ENCODE measurements at places on chromosomes 13 and 19. TPM values are rescaled to one million over a fixed set of nuclear protein-coding genes. Genes with fewer than 3 reads are reported as not detected.

SIGLEC12 gene
- total RNA-seq: 1.1 TPM

FXYD5 gene
- total RNA-seq: 319 TPM

ZNF613 gene
- total RNA-seq: 3.5 TPM

ZNF83 gene
- total RNA-seq: 28.8 TPM

OR4F17 gene
- under 0.01 TPM for total RNA-seq

DZIP1 gene
- 0.27 TPM for total RNA-seq

ZNF91 gene
- total RNA-seq: 21.8 TPM

DNA sequence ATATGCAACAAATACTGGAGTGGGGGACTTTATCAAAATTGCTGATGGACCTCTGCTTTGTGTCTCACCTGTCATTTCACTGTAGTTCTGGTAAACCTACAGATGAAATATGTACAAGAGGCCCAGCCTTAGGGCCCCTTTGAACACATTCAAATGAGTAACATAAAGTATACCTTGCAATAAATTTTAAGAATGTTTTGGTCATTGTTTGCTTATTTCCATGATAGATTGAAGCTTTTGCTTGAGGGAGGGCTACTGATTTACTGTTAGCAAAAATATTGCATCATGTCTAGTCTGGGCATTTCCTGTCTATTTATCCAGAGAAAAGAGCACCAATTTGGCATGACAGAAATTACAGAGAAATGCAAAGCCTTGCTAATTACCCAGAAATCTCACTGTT is 705.5 kb upstream of the PCDH9 start:
- no peak for DNase-seq

- no peak for DNase-seq
Observed at GRCh38 chr19:38145623-38146022, 78.4 kb downstream of the DPF1 start.

GRCh38 chr19:10007371-10008183 is 2.7 kb downstream of the COL5A3 start:
- no peak for DNase-seq

DNA sequence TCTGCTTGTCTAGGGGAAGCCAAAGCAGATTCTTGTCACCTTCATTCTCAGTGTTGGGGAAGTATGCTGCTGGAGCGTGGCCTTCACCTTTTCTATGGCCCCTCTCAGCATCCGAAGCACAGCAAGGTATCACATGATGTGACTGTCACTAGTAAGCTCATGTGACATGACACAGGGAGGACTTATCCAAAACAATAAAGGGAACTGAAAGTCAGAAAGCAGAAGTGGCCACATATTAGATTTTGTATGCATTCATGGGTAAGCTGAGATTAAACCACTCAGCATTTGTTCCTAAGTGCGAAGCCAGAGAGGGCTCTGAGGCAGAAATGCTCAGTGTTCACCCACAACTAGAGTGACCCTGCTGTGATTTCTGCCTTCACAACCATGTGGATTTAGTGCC is 72.8 kb upstream of the PCDH8 start:
- no peak for DNase-seq

- no peak for DNase-seq
Observed at GRCh38 chr13:82772816-82773215, 1109.5 kb downstream of the SLITRK1 start.

- no peak for DNase-seq
Observed at GRCh38 chr19:1116726-1117581, 13.2 kb downstream of the GPX4 start.

- no peak for DNase-seq
Observed at GRCh38 chr19:45331411-45331810, 8.7 kb upstream of the CKM start.

DNA sequence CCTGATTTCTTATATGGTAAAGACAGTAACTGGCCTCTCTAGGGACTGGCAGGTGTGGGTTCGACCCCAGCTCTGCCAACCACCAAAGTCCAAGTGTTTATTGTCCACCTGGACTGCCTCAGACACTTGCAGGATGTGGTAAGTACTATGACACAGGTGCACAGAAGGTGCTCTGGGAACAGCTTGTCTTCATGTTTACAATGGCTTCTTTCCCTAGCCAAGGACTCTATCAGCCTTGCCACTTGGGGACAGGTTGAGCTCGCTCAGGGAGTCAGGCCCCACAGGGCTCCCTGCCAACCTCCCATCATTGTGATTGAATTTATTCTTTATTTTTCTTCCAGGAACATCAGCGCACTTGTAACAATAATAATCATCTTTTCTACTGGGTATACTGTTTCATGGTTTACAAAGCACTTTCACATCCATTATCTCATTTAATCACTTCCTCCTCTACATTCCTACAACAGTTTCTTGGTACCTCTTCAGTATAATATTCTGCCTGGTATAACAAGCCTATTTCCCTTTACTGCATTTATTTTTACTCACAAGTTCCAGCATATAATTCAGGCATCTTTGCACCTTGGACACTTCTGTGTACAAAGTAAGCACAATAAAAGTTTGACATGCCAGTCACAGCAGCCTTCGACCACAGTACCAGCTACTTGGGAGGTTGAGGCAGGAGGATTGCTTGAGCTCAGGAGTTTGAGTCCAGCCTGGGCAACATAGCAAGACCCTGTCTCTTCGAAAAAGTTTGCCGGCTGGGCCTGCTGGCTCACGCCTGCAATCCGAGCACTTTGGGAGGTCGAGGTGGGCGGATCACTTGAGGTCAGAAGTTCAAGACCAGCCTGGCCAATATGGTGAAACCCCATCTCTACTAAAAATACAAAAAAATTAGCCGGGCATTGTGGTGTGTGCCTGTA is 24.2 kb upstream of the GATAD2A start:
- no peak for DNase-seq

DNA sequence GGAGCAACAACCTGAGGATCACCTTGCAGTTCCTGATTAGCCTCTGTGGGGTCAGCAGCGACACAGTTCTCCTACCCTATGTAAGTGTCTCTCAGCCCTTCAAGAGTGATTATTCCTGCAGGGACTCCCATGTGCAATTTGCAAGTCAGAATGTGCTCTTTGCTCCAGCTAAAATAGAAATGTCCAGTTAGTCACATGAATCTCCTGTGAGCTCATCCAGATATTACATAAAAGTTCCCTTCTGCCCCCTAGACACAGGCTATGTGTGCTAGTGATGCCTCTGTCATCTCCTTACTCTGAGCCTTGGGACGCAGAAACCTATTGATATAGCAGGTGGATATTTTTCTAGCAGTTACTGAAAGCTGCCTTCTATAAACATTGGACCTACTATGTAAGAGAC is 105.5 kb downstream of the ZAR1L start:
- no peak for DNase-seq

GRCh38 chr13:37047032-37047431 is 12.5 kb downstream of the SUPT20H start:
- DNase-seq: no peak

DNA sequence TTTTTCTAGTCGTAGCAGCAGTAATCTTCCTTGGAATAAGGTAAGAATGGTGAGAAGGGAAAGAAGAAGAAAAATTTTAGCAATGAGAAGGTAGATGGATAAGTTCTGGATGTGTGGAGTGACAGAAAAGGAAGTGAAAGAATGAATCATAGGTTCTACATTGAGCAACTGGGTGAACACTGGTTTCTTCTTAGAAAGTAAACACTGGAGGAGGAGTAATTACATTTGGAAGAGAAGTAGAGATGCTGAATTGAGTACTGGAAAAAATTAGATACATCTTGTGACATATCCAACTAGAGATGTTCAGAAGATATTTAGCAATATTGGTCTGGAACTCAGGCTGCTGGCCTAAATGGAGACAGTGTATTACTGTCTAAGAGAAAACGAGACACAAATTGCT is 148.5 kb downstream of the GPC5 start:
- DNase-seq: no peak

- no peak for DNase-seq
Observed at GRCh38 chr13:43153436-43154090, 130.2 kb downstream of the DNAJC15 start.

DNA sequence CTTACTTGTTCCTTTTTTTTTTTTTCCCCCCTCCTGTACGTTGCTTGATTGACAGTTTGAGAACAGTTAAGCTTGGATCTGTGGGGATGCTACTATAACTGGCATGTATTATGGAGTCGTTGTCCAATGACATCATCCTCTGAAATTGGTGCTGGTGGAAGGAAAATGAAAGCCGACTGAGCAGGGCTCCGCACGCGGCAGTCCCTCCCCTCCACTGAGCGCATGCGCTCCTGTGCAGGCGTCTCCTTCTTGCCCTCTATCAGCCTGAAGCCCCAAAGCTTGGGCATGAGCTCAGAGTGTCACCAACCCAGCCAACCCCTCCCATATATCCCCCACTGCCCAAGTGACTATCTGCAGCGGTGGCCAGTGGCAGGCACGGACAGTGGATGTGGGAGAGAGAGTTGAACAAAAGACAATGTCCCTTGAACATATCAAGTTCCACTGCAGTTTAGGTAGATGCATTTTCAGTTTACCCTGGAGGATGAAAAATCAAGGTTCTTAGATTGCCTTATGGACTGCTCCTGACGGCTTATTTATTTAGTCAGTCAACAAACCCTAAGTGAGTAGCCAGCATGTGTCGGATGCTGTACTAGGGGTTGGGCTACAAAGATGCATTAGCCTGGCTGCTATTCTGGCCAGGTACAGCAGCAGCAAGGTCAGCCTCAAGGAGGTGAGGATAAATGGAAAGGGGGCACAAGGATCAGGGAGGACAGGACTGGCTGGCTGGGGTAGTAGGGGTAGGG is 20.8 kb downstream of the MBNL2 start:
- DNase-seq: no peak

DNA sequence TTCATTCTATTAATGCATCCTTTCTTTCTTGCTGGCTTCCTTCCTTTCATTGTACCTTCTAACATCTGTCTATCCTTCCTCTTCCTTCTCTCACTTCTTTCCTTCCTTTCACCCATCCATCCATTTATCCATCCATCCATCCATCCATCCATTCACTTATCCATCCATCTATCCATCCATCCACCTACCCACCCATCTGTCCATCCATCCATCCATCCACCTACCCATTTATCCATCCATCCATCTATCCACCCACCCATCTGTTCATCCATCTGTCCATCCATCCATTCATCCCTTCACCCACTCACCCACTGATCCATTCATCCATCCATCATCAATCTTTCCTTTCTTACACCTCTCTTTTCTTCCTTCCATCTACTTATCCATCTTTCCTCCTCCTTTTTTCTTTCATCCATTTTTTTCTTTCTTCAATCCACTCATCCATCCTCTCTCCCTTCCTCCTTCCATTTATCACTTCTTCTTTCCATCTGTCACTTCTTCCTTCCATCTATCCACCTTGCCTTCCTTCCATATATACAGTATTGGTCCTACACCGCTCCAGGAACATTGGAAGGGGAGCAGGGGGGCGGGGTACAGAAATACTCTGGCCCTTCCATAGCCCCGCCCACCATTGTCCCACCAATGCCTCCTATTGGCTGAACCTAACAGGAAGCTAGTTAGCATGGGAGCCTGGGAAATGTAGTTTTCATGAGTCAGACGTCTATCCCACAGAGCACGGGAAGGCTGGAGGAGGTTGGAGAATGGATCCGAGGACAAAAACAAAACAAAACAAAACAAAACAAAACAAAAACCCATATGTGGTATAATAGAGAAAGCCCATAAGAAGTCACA is 45.9 kb downstream of the MBD3L1 start:
- no peak for DNase-seq

DNA sequence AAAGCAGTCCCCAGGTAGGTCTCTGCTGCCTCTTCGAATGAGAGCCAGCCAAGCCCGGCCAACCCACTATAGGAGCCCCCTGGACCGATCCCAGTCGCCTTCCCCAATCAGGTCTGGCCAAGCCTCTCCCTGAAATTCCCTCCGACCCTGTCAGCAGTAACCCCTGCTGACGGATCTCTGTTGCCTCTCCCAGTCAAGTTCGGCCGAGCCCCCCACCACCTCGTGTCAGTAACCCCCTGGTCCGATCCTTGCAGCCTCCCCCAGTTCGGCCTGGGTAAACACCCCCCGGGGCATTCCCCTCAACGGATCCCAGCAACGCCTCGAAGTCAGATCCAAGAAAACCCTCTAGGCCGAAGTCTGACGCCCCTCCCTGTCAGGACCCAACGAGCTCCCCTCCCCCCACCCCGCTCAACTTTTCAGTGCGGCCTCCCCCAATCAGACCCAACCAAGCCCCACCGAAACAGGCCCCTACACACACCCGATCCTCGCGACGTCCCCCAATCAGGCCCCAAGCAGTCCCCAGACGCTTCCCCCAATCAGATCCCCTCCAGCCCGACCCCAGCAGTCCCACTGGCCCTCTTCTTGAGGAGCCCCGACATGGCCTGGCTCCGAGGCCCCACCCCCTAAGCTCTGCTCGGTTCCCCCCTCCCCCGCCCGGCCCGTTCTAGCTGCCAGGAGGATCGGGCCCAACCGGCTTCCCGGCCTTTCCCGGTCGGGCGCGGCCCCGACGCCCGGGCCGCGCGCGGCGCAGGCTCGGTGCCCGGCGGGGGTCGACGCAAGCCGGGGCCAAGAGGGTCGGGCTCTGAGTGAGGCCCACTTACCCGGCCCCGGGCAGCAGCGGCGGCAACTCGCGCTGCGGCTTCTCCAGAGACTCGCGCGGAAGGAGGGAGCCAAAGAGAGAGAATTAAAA is 1.8 kb downstream of the TNPO2 start:
- DNase-seq: no peak

DNA sequence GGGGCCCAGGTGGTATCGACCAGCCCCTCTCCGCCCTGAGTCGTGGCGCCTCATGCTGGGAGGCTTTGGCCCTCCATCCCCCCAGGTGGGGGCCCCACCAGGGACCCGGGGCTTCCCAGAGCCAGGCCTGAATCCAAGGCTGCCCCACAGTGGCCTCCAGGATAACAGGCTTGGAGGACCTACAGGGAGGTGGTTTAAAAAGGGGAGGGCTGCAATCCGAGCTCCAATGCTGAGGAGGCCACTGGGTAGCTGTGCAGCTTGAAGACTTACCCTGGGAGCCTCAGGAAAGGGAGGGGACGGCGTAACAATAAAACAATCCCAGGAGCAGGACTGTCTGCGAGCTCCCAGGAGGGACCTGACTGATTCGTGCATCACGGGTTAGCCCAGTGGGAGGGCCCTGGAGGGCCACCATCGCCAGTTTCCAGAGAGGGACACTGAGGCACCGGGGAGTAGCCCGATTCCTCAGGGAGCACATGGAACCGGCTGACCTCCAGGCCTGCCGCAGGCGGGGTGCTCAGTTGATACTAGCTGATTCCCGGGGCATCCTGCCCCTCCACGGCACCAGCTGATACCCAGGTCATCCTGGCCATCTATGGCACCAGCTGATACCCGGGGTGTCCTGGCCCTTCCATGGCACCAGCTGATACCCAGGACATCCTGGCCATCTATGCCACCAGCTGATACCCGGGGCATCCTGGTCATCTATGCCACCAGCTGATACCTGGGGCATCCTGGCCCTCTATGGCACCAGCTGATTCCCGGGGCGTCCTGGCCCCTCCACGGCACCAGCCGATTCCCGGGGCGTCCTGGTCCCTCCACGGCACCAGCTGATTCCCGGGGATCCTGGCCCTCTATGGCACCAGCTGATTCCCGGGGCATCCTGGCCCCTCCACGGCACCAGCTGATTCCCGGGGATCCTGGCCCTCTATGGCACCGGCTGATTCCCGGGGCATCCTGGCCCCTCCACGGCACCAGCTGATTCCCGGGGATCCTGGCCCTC is 3.7 kb upstream of the C2CD4C start:
- DNase-seq: no peak

- DNase-seq: no peak
Observed at GRCh38 chr13:75295201-75295600, 186.8 kb downstream of the TBC1D4 start.
